GM04503 (cell line): ENCODE measurements at places on chromosomes 7 and 10.

DNA sequence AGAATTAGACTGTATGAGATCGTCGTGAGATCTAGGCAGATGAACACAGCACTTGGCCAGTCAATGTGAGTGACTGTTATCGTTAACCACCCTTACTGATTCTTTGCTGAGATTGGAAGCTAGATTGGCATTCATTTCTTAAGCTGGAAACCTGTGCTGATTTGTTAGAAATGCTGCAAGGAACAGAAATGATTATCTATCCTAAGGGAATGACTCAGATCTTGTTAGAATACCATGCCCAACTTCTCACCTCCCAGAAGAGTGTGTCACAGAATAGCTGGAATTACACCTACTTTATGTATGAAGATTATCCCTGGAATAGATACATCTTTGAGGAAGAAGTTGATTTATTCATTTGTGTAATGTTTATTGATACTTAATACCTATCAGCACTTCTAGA, 275.2 kb downstream of the AUTS2 start:
- no peak for DNase-seq

DNA sequence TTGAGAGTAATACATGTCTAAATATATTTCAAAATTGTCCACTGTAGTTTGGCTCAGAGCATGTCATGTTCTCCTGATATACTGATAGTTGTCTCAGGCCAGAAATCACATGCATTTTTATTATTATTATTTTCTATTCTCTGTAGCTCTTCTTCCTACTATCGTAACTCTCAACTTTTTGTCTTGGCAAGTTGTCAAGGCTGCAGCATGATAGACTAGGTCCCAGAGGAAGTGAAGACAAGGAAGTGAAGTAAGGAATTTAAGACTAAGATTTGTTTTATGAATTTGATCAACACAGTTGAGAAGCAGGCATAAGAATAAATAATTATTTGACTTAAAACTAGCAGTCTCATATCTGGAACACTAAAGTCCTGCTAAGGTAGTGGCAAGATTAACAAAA, 369.5 kb downstream of the ABCA13 start:
- no peak for DNase-seq

DNA sequence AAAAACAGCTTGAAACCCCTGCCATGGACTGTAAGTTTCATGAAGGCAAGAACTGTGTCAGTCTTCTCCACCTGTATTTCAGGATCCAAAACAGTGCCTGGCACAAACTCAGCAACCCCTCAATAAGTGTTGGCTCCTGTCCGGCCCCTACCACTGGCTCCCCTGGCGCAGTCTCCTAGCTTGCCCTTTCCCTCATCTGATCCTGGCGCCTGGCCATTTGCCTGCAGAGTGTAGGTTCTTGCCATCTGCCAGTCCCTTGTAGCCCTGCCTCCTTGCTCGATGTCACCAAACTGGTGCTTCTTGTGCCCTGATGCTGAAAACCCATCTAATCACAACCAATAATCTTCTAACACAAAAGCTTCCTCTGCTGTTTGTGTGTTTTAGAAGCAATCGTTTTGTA, 60.4 kb downstream of the LGI1 start:
- no peak for DNase-seq

- no peak for DNase-seq
Measured at GRCh38 chr7:23810099-23810498, 100.1 kb downstream of the STK31 start.

- DNase-seq: no peak
Measured at GRCh38 chr10:120805014-120805812, 45.9 kb upstream of the WDR11 start.

- peak; percentile 13 for DNase-seq
Measured at GRCh38 chr7:15915686-15916293, 229.3 kb upstream of the MEOX2 start.

- DNase-seq: peak; percentile 47
Measured at GRCh38 chr10:44183667-44184632, 200.9 kb downstream of the CXCL12 start.

DNA sequence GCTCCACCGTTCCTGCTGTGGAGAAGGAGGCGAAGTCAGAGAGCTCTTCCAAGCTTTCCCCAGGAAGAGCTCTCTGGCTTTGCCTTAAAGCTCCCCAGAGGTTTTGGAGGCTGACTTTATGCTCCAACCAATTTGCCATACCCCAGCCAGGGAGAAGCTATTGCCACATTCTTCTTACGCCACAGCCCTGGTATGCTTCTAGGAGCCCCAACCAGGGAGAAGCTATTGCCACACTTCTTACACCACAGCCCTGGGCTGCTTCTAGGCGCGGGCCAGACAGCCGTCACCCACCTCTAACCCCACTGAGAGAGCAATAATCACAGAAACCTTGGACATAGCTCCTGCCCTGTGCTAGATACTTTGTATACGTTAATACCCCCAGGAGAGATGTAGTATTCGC, 951 bp downstream of the ELOVL3 start:
- DNase-seq: peak; percentile 86

DNA sequence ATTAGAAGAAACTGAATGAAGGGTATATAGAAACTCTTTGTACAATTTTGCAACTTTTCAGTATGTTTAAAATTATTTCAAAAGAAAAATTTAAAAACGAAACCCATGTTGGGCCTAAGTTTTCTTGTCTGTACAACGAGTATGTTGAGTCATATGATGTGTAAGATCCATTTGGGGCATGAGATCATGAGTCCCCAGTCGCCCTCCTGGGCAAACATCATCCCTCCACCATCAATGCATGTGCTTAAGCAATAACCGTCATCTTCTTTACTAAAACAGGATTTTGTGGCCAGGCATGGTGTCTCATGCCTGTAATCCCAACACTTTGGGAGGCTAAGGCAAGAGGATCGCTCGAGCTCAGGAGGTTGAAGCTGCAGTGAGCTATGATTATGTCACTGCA, 54.2 kb upstream of the CDCA7L start:
- DNase-seq: no peak

DNA sequence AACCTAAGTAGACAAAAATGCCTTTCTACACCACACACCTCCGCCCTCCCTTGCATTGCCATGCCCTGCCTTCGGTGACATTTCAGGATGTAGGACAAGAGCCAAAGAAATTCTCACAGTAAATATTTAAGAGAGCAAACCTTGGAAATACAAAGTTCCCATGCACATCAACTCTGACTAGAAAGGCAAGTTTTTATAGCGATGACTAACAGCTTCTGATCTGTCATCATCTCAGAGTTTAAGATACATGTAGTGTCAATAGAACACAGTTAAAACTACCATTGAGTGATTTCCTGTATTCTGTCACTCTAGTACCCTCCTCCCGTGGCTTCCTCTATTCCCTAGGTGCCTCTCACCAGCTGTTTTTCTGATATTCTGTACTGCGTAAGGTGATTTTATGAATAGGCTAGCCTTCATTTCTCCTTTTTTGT, 20.7 kb downstream of the SLC16A9 start:
- DNase-seq: no peak

- DNase-seq: no peak
Measured at GRCh38 chr7:31087351-31087750, 35.2 kb downstream of the ADCYAP1R1 start.

GRCh38 chr10:33095867-33096815, 138.1 kb upstream of the ITGB1 start:
- DNase-seq: no peak

- DNase-seq: peak; percentile 53
Measured at GRCh38 chr7:92735707-92736106, 100.7 kb downstream of the CDK6 start.

- DNase-seq: no peak
Measured at GRCh38 chr10:110340816-110341215, 36.1 kb upstream of the SMNDC1 start.

DNA sequence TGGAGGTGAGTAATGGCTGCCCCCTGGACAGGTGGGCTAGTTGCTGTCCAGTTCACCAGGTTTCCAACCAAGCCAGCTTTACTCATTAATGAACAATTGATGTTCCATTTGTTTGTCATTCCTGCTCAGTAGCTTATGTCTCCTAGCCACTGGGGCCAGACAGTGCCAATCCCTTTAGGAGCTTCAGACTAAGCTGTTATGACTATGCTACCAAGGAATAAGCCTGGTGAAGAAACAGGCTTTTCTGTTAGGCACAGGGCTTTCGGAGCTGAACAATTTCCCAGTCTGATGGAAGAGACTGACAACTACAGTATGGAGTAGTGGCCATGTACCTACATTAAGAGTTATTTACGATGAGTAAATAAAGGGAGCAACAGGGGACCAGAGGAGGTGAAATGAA, 2.1 kb upstream of the FMC1 start:
- no peak for DNase-seq

- no peak for DNase-seq
Measured at GRCh38 chr10:91313796-91314485, 93.5 kb downstream of the PCGF5 start.

- DNase-seq: no peak
Measured at GRCh38 chr7:135763261-135763660, 14.6 kb upstream of the FAM180A start.

- DNase-seq: peak; percentile 85
Measured at GRCh38 chr10:34967335-34967880, 122.7 kb downstream of the CUL2 start.

- no peak for DNase-seq
Measured at GRCh38 chr10:44070282-44070681, 314.6 kb downstream of the CXCL12 start.
